Thoracic aorta (tissue), 2 donors: ENCODE measurements at places on chromosomes 6 and 20.

DNA sequence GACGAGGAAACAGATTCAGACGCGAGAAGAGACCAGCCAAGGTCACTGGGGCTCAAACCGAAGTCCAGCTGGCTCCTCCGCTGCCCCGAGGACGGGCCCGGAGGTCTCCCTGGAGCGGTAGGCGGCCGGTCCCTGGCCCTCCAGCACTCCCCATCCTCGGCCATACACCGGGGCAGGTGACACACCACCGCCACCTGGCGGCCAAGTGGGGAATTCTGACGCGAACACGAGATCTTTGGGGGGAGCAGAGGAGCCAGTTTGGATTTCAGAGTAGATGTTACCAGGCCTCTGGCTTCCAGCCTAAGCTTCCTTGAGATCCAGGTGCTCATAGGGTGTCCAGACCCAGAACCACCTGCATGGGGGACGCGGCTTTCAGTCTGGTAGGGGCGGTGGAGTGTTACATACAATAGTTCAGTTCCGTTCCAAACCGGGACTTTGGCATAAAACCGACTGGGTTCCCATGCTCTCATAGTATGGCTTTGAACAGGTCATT lies 16.1 kb downstream of the BPIFB1 start:
- no peak for DNase-seq

GRCh38 chr6:3603340-3604130 lies 146.7 kb upstream of the SLC22A23 start:
- DNase-seq = no peak

DNA sequence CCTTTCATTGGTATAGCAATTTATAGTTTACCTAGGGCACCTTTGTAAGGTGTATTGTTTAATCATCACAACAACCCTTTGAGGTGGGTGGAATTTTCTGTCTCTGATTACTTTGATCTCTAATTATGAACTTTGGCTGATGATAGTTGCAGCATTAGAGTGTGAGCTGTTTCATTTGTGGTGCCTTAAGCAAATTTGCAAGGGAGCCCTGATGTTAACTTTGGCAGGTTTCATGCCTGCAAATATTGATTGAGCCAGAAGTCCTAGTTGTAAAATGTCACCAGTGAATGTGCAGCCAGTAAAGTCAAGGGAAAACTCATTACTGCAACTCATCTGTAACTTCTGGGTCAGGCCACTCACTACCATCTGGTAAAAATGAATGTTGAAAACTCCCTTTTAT lies 29.8 kb downstream of the CTNNBL1 start:
- DNase-seq = no peak

DNA sequence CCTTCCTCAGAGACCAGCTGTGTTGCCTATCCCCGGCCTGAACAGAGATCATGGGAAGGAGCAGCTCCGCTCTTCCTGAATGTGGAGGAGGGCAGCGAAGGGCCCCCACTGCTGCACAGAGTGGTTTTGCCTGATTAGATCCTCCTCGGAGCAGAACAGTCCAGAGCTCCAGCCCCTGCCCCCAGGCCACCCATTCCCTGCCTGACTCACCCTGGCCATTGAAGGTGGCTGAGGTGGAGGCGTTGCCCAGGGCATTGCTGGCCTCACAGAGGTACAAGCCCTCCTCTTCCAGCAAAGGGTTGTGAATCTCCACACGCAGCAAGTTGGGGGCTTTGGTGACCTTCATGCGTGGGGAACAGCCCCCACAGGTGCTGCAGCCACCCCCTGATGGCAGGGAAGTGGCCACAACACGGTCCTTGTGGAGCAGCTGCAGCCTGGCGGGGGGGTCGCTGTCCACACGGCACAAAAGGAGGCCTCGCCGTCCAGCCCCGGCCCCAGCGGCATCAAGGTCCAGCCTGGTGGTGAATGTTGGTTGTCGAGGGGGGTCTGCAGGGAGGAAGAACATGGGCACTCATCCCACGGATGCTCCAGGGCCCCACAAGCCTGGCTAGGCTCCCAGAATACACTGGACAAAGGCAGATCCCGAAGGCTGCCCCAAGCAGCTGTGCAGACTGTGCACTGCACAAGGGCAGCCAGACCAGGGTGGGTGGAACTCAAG lies 14.7 kb downstream of the SIGLEC1 start:
- no peak for DNase-seq

DNA sequence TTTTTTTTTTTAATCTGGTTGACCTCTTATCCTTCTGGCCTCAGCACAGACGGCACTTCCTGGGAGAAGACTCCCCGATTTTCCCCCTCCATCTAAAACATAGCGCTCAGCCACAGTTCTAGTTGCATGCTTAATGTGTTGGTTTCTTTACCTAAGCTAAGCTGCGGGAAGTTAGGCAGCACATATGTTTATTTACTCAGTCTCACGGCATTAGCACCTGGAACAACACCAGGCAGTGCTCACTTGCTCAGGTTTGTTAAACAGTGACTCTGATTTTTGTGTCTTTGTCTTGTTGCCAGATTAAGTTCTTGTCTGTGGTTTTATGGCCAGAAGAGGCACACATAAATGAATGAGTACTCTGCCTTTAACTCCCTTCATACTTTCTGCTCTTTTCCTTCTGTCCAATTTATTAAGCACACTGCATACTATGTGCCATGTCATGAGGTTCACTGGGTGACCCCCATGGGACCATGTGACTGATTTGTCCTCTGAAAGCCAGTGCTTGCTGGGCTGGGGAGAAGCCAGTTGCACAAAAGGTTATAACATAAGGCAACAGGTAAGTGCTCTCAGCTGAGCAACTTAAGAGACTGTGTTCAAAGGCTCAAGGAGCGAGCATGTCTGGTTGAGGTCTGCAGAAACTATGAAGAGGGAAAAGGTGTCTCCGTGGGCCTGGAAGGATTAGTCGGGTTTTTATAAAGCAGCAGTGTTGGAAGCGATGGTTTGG lies 93.6 kb downstream of the RPP40 start:
- DNase-seq = no peak

GRCh38 chr6:34070315-34071135 lies 75.4 kb downstream of the GRM4 start:
- DNase-seq = no peak

DNA sequence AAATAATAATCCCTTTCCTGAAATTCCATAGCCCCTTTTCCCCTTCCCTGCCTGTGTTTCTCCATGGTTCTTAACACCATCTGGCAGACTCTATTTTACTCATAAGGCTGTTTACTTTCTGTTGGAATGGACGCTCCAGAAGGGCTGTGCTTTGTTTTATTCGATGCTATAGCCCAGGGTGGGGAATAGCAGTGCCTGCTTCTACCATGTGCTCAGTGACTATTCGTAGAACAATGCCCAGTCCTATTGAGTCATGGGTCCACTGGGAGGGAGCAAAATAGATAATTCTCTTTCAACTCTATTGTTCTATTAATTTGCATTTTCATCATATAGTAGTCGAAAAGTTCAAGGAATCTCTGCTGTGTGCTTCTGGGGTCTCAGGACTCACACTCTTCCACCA lies 565.1 kb downstream of the C6orf118 start:
- no peak for DNase-seq

GRCh38 chr20:55160996-55161395 lies 685.6 kb downstream of the DOK5 start:
- no peak for DNase-seq

GRCh38 chr6:137157601-137158000 lies 15.8 kb downstream of the IL22RA2 start:
- DNase-seq = no peak

DNA sequence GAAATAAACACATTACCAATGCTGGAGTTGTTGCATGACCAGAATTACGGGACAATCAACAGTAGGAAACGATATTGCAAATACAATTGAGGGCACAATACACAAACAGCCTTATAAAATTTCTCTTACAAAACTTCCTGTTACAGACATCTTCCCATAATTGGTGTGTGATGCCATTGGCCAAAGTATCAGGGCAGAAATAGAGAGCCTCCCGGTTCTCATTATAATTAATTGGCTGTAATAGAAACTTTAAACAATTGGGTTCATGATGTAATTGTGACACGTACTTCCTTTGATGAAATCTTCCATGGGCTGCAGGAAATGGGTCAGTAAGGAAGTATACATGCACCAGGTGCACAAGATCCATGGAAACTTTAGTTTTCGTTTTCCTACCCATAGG lies 40.3 kb upstream of the RALGAPA2 start:
- no peak for DNase-seq

DNA sequence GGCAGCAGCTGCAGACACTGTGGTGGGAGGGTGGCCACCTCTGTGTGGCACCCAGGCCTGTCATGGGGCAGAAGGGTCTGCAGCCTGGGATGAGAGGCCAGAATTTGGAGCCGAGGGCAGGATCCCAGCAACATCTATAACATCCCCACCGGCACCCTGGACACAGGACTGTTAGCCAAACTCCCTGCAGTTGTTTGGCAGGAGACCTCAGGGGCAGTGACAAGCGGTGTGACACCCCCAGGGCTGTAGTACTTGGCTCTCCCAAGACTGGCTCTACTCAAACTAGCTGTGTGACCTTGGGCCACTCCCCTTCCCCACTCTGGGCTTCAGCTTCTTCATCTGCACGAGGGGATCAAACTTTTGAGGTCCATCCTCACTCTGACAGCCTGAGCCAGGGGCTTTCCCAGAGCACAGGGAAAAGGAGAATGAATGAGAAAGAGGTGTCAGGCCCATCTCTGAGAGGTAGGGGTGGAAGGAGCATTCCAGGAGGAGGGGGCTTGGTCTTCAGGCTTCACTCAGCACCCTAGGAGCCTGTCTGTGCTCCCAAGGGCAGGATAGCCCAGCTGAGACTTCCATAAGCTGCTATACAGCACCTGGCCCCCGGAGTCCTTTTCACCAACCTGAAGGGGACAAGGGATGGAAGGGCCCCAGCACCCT lies 64.0 kb downstream of the MDGA1 start:
- no peak for DNase-seq

GRCh38 chr6:35044761-35045421 lies 96.2 kb downstream of the TCP11 start:
- DNase-seq = no peak

DNA sequence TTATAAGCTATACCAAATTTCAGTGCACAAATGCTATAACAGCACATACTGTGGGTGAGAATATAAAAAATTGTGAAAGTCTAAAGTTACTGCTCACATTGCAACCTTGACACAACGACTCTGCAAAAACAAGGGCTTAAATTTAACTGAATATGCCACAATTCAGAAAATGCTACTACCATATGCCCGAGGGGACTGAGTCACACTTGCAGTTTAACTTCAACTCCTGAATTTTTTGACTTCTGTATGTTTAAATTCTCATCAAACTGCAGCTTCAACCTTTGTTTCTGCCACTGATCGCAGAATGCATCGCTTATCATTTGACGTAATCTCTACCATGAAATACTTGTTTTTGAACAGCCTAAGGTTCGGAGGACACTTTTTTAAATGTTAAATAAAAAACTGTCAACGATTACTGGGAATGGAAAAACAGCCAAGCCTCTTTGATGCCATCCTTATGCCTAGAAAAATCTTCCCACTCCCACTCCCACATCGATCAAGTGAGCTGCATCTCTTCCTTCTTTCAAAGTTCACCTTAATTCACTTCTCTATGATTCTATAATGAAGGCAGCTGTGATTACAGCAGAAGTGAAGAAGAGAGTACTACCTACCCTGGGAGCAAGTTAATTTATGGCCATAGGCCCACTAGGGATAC lies 136.5 kb downstream of the ATXN1 start:
- DNase-seq = no peak

DNA sequence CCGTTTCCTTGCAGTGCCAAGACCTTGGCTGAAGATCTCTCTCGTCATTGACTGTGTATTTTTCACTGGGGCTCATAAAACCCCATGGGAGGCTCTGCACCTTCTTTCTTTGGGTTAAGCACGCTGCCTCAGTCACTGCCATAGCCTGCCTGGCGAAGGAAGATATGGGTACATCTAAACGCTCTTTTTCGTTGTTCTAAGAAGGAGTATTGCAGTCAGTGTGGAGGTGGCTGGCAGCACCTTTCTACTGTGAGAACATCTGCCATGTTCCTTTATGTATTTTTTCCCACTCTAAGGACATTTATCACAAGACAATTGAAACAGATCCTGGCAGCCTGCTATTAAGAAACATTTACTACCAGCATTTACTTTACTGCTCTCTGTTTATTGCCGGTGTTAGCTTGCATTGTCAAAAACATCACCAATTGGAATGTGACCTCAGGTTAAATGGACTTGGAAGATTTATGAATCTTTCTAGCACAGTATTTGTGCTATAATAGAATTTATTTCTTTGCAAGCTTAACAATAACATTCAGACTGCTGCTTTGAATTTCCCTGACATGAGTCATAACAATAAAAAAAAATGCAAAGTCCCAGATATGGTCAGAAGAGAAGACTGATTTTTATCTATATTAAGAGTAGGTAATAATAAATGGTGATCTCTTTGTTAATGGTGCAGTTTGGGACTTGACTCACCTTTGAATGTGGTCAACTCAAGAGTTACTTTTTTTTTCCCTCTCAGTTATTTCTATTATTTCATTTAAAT lies 62.2 kb upstream of the CLDN20 start:
- DNase-seq = no peak

DNA sequence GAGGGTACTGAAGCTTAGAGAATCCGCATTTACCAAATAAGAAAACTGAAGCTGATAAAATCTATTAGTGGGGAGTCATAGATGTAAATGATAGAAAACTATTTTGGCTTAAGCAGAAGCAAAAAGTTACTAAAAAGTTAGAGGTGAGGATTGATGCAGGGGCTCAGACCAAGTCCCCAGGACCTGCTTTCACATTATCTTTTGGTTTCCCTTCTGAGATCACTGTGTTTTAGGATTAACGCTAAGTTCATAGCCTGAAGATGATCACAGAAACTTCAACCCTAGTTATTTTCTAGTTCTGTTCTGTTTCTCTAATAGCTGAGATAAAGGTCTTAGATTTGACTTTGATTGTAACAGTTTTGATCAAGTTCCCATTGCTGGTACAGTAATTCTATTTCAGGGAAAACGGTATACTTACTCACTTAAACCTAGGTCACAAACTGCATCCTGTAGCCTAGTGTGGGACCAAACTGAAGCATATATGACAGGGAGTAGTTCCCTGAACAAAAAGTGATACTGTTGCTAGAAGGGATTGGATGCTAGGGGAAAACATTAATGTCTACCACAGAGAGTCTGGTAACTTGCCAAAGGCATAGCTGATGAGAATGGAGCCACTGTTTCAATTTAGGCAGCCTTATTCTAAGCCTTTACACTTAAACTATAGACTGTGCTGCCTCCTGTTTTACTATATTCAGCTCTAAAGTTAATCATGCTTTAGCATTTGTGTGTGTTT lies 13.1 kb downstream of the CYB5R4 start:
- no peak for DNase-seq

GRCh38 chr20:63284544-63284949 lies 8.4 kb upstream of the COL20A1 start:
- no peak for DNase-seq

DNA sequence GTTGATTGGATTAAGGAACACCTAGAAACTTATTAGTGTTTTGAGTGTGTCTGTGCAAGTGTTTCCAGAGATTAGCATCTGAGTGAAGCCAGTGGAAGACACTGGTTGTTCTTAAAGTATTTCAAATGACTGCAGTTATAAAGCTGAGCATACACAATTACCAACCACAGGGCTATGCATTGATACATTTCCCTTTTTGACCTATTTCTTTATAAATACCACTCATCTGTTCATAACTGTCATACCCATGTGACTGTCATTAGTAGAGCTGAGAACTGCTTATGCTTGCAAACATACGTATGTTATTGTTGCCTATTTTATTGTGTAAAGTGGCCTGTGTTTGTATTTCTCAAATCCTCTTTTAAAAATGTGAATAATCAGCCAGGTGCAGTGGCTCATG lies 15.3 kb upstream of the ZC3H12D start:
- no peak for DNase-seq

- DNase-seq = no peak
These were observed 42.8 kb downstream of the ESF1 start for GRCh38 chr20:13741879-13742278.

- DNase-seq = no peak
These were observed 131.7 kb downstream of the GPX5 start for GRCh38 chr6:28657381-28657768.

GRCh38 chr20:51470907-51471411 lies 71.6 kb downstream of the NFATC2 start:
- no peak for DNase-seq
